ENCODE measurements at places on chromosomes 4 and X. TPM values are rescaled to one million over a fixed set of nuclear protein-coding genes. Genes with fewer than 3 reads are reported as not detected.

Gene SH2D1A
- not detected for total RNA-seq

Gene SUPT20HL1
- total RNA-seq, result not detected

Gene MBNL3
- not detected for total RNA-seq

Gene NXF2B
- not detected for total RNA-seq

Gene TSPAN7
- total RNA-seq, result 2.8 TPM

Gene RHOH
- total RNA-seq, result not detected

Gene IL21
- not detected for total RNA-seq

Gene NAT8L
- 10.0 TPM for total RNA-seq

Gene HEPH
- total RNA-seq, result not detected

Gene CENPU
- total RNA-seq, result 23.6 TPM

Gene DCLK2
- total RNA-seq, result 9.9 TPM

Gene TBC1D8B
- 1.3 TPM for total RNA-seq

Gene SCML1
- 4.3 TPM for total RNA-seq

Gene DNAJB14
- total RNA-seq, result 18.0 TPM

Gene PABPC5
- total RNA-seq, result 0.08 TPM

Gene GATA1
- total RNA-seq, result not detected

Gene KLB
- 0.13 TPM for total RNA-seq

Gene CXCL1
- total RNA-seq, result 9.5 TPM
